ENCODE measurements at places on chromosomes 1 and 21.

GRCh38 chr1:9787702-9788101 lies 36.1 kb downstream of the CLSTN1 start:
- DNase-seq, result no peak

GRCh38 chr1:39969048-39969447 lies 14.1 kb downstream of the MFSD2A start:
- DNase-seq, result no peak

- no peak for DNase-seq
Measured at GRCh38 chr1:40404670-40405462, 31.3 kb downstream of the SMAP2 start.

DNA sequence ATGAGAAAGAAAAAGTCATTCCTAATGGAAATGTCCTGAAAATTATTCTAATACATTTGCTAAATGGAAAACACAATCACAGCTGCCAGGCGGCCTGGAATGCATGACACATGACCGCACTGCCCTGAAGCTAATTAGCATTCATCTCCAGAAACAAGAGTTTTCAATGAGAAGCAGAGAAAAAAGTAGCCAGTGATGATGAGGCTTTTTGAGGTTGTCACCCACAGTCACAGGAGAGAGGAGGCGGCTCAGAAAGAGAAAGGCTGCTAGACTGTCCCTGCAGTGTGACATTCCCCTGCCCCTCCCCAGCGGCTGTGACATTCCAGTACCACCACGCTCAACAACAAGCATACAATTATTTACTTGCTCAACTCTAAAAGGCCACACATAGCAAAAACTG lies 122.9 kb upstream of the KRTAP19-8 start:
- no peak for DNase-seq

- no peak for DNase-seq
Measured at GRCh38 chr1:236608930-236609726, 4.8 kb upstream of the HEATR1 start.

DNA sequence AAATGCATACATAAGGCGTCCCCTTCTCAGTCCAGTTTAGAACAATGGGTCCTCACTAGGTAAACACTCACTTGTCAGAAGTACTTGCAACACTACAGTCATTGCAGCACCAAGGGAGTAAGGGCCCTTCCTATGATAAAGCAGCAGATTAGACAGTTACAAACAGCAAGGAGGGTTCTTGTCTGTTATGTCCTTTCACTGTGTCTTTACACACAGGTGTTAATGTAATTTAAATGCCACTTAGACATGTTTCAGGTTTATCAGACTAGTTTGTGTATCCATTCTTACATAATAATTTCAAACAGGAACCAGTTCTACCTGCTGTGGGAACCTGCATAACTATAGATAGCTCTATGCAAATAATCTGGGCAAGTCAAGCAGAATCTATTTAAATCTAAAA lies 105.6 kb upstream of the USH2A start:
- no peak for DNase-seq

- DNase-seq, result no peak
Measured at GRCh38 chr1:10779201-10779600, 17.2 kb downstream of the CASZ1 start.

DNA sequence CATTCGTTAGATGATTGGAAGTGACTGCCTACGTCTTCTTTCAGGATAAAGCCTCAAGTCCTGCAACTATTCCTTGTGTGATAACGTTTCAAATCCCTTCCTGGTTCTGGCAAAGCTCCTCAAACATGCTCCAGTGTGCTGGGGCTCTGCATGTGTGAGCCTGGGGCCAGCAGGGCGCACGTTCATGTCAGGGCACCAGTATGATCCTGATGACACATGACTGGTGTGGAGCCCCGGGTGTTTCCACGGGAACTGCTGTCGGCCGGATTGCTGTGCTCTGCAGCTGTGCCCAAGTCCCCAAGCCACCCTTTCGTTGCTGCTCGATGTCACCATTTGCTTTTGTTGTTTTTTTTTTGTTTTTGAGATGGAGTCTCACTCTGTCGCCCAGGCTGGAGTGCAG lies 21.3 kb downstream of the KRTAP10-1 start:
- DNase-seq, result no peak
